NCI-H1417 treated with DMSO at 0.1 percent for 48 hours (cell line): ENCODE measurements at places on chromosomes 7 and 10.

DNA sequence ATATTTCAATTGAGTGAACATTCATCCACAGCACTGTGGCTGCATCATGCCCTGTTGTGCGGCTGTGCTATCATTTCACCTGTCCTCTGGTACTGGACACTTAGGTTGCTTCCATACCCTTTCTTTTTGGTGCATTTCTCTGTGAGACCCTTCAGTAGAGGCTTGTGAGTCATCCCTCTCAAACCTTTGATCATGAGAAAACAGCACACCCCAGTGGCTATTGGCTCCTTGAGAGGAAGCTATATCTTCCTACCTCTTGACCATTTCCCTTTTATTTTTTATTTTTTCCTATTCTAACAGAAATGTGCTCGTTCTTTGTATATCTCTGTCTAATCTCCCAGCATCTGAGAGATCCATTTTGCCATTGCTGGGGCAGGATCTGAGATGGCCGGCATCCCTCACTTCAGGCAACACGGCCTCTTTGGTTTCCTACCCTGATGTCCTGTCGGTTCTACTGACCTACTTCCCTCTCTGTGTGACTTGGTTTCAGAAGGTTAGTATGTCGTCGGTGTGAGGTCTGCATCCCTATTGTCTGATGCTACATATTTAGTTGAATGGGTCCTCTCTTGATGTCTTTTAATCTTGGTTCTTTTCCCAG, 23.8 kb upstream of the PIK3AP1 start:
- no peak for DNase-seq

DNA sequence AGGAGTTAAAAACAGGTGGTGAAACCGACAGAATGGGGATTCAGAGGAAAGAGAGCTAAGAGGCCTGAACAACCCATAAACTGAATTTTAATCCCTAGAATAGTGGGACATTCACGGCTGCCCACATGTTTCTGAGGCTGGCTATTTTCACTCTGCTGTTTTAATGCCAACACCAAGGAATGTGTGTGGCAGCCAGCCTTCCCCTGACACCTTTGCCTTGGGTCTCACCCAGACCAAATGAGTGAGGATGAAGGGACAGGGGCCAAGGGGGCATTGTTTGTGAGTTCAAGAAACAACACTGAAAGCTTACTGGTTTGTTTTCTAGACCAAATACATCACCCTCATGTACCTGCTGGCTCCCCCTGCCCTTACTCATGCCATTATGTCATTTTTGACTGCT, 164.3 kb downstream of the JAZF1 start:
- DNase-seq = no peak

- no peak for DNase-seq
These were observed 164.7 kb downstream of the SEMA3D start for GRCh38 chr7:85022064-85022697.

DNA sequence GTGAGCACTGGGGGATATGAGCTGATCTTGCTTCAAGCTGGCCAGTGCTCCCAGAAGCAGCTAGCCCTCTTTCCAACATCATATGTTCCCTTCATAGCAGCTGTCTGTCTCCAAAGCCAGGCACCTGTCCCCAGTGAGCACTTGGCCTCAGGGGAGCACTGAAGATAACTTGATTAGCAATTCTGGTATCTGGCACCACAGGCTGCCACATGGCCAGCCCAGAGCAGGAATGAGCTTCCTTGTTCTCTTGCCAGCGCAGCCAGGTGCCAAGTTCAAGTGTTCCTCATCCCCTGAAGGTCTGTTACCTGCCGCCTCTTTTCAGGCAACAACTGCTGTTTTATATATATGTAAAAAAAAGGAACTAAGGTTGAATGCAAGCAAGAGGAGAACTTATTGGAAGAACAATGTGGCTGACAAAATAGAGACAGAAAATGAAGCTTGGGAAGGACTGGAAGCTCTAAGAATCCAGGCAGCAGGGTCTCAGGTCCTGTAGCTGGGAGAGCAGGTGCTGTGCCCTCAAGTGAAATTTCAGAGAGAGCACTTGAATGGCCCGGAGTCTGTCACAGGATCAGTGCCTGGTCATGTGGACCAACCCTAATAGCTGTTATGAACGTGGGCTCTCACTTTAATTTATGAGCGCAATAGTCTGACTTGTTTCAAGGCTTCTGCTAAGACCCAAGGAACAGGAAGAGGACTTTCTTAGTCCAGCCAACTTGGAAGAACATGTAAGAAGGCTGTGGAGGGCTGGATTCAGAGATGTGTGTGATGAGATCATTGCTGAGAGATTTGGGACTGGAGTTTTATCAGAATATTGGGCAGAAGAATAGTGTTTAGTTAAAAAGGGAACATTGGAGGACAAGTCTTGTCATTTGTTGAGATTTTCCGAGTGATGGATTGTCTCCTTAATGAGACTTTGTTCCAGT, 267.2 kb downstream of the GLRX3 start:
- no peak for DNase-seq

- no peak for DNase-seq
These were observed 686 bp downstream of the ABI1 start for GRCh38 chr10:26860102-26860442.

DNA sequence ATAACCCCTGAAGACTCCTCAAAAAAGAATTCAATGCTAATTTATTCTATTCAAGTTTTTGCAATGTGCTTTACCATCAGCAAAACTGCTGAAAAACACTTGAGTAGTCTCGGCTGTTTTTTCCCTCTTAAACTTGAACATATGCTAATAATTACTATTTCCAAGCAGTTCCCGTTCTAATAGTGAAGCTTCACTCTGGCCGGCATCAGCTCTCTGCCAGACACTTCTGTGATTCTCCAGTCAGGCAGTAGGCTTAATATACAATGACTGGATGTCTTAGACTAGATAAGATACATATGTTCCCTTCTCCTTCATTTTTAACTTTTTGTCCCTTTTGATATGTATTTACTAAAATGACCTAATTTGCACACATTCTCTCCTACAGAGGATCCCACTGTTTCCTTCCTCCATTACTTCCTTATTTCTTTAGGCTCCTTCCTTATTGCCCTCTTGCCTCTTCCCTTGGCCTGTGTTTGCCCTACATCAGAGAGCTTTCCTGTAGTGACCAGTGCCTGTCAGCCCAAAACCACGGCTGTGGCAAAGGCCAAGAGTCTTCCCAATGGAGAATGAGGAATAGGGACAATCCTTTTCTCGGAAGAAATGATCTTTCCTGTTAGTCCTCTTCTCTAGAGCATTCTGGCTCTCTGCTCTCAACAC, 23.5 kb downstream of the HEPACAM2 start:
- no peak for DNase-seq

- no peak for DNase-seq
These were observed 28.7 kb downstream of the ICA1 start for GRCh38 chr7:8232999-8233847.

DNA sequence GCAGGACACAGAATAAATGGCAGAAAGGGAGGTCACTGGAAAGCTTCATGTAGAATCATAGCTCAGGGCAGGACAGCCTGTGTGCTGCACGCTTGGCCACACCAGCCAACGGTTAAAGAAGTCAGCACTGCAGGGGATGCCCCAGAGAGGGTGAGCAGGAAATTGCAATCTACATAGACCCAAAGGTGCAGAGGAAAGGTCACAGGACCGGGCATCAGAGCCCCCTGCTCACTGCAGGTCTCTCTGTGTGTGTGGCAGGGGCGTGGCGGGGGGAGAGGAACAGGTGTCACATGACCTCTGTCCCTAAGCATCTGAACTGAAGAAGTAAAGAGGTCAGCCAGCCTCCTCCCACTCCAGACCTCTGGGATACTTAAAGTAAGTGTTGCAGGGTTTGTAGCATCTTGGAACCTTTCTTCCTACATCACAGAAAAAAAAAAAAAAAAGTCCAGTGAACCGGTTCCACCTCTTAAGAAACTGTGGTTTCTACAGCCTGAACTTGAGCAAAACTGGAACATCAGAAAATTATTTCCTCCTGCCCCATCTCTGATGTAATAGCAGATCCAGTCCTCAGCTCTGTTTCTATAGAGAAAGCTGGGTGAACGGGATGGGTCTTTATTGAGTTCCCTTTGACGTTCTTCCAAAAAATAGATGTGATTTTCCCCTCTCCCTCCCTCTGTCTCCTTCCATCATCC, 64.3 kb downstream of the RGS10 start:
- no peak for DNase-seq

GRCh38 chr10:99234041-99234790, 1.4 kb downstream of the HPSE2 start:
- DNase-seq = no peak

DNA sequence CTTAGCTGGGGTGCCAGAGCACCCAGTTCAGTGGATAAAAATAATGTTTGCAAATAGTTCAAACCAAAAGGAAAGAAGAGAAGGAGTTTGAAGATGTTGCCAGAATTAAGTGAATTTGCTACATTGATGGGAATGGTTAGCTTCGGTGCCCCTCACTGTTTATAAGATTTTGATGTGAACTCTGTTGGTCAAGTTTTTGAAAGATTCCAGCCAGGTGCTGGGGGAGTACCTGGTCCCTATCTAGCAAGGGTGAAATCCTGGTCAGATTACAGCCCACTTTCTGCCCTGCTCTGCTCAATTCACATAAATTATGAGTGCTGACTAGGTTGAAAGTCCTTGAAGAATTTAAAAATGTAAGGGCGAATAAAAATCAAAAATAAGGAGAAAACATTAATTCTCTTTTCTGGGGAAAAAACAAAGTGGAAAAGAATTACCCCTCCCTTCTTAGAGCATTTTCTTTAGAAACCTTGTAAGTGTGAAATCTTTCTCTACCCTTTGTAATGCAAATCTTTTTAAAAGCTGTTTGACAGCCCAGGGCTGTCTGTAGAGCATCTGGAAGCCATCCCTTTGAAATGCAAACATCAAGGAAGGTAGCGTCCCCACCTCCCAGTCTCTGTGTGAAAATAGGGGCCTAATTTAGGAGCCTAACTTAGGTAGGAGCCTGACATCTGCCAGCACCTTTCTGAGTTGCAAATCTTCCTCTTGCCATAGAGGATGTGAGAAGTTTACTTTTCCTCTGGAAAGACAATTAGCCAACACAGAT, 1.4 kb upstream of the GIMAP5 start:
- DNase-seq = no peak

DNA sequence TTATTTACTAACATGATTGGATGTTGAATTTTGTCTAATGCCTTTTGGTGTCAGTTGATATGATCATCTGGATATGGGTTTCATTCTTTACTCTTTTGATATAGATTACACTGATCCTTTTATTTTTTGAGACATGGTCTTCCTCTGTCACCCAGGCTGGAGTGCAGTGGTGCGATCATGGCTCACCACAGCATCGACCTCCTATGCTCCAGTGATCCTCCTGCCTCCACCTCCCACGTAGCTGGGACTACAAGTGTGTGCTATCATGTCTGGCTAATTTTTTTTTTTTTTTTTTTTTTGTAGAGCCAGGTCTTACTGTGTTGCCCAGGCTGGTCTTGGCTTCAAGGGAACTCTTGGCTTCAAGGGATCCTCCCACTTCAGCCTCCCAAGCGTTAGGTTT, 27.1 kb downstream of the BMS1 start:
- no peak for DNase-seq

GRCh38 chr7:13197501-13197900, 510.1 kb downstream of the ARL4A start:
- no peak for DNase-seq

DNA sequence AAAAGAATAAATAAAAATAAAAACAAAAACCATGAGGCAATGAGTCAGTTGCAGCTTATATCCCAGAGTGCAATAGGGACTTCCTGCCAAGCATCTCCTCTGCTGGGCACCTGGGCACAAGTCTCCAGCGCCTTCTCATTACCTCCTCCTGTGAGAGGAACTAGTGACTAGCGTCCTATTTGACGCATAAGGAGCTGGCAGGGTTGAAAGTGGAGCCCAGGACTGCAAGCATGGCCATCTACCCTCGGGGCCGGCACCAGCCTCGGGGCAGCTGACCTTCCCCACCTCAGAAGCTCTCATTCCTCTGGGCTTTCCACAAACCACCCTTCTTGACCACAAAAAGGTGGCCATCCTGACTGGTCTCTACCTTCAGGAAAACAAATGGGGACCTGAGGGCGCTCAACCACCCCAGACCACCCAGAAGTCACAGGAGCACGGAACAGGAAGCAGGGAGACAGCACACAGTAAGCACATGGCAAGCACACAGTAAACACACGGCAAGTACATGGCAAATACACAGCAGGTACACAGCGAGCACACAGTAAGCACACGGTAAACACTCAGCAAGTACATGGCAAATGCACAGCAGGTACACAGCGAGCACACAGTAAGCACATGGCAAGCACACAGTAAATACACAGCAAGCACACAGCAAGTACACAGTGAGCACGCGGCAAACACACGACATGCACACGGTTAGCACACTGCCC, 19.1 kb downstream of the CTBP2 start:
- no peak for DNase-seq

DNA sequence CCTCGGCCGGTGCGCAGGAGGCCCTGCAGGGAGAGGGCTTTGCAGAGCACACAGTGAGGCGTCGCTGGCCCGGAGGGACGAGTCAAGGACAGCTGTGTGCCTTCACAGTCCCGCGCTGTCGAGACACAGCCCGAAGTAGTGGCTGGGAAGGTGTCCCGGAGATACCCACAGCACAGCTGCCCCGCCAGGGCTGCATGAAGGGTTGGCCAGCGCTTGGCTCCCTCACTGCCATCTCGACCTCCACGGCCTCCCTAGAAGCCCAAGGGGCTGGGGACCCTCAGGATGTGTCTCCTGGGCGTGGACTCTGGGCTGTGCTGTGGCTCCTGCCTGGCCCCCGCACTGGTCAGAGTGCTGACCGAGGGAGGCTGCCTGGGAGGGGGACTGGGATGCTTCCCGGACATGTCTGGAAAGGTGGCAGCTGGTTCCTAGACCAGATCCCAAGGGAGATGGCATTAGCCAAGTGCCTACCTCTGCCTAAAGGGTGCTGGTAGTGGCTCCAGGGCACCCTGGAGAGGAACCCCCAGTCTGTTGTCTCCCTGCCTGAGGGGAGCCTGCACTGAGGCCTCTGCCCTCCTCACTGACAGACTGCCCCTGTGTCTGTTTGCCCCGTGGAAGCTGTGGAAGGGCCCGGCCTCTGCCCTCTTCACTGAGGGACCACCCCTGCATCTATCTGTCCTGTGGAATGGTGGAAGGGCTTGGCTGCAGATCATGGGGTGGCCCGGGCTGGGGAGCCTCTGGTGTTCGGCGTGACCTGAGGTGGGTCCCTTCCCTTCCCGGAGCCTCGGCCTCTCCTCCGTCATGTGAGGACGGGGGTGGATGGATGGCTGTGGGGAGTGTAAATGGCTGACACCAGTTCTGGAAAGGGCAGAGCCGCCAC, 5.8 kb downstream of the ELFN1 start:
- DNase-seq = no peak

DNA sequence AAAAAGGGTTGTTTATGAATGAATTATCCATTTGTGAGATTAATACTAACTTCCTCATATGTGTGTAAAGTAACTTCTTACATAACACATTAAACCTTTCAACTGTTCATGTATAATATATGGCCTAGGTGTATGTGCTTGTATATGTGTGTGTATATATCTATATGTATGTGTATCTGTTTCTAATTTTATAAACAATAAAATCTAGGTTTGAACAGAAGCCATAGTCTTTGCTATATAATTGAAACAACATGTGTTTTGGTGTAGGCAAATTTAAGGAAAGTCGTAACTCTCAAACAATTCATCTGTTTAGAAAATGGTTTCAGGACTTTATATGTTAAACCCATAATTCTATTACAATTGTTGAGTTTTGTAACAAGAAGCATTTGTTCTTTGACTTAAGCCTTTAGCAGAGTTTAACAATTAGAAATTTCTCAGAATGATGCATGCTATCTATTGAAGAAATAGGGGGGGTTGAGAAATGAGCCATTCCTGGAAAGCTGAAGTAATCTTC, 103.3 kb downstream of the BBS9 start:
- DNase-seq = no peak

GRCh38 chr10:127451628-127452027, 97.5 kb upstream of the NPS start:
- no peak for DNase-seq
